Peyer's patch (tissue), 4 donors: ENCODE measurements at places on chromosomes 2 and 18. TPM values are rescaled to one million over a fixed set of nuclear protein-coding genes. Genes with fewer than 3 reads are reported as not detected.
A peak's percentile ranks its signal among the peaks of the same experiment; 100 is the strongest.

The DUSP2 gene
- total RNA-seq, result 28.1 TPM

The RGPD4 gene
- not detected for total RNA-seq

GRCh38 chr2:28216331-28216730 is 176.3 kb upstream of the FOSL2 start:
- DNase-seq, result no peak

- no peak for DNase-seq
Measured at GRCh38 chr2:155368934-155369333, 670.4 kb downstream of the KCNJ3 start.

GRCh38 chr2:209445485-209445884 is 21.6 kb downstream of the MAP2 start:
- DNase-seq, result no peak

- peak; percentile 16 for DNase-seq
Measured at GRCh38 chr18:79863161-79864005, 65.6 kb downstream of the KCNG2 start.

The FAM124B gene
- 0.94 TPM for total RNA-seq

DNA sequence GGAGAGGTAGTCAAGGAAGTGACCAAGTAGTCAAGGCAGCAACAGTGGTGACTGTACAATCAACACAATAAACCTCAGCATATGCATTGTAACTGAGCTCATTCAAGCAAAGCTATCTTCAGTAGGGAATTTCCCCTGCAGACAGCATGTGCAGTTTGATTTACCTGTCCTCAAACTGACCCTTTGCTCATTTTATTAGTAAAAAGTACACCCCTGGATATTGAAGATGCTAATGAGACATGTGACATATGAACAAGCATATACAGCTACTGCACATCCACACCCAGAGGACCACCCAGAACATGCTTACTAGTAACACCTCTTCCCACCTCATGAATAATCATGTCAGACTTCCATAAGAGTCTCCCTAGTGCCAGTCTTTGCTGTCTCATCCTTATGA is 15.4 kb downstream of the C2orf81 start:
- no peak for DNase-seq

DNA sequence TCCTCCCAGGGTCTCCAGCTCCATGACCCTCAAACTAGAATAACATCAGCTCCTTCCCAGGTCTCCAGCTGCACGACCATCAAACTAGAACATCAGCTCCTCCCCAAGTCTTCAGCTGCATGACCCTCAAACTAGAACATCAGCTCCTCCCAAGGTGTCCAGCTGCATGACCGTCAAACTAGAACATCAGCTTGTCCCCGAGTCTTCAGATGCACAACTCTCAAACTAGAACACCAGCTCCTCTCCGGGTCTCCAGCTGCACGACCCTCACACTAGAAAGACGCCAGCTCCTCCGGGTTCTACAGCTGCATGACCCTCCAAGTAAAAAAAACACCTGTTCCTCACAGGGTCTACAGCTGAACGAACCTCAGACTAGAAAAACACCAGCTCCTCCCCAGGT is 312.9 kb upstream of the TFPI start:
- DNase-seq, result no peak

DNA sequence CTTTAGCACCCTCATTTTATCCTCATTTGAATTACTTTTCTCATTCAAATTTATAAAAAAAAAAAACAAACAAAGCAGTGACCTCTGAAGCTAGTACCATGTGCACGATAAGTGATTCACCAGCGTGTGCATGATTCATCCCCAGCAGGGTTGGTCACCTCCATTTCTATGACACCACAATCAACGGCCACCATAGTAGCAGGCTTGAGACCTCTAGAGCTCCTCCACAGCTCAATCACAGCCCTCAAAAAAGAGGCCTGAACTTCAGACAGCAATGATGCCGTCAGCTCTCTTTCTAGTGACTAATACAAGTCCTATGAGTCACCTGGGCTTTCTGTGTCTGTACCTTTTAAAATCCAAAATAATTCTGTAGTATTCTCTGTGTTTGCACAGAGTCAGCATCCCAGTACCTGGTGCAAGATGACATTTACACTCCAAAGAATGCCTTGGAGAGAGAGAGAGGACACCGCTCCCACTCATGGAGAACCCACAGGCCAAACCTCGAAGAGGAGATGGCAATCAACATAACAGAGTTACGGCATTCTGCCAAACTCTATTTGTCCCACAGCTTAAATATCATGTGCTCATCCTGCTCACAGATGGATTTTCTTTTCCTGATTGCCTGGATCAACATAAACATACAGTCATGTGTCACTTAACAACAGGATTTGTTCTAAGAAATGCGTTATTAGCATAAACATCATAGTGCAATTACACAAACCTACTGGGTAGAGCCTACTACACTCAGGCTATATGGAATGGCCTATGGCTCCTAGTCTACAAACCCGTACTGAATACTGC is 58.7 kb downstream of the L3MBTL4 start:
- no peak for DNase-seq
